ENCODE measurements at places on chromosomes 7 and 10.
A peak's percentile ranks its signal among the peaks of the same experiment; 100 is the strongest.

GRCh38 chr10:1399431-1400100 lies 337.8 kb downstream of the ADARB2 start:
- no peak for DNase-seq

DNA sequence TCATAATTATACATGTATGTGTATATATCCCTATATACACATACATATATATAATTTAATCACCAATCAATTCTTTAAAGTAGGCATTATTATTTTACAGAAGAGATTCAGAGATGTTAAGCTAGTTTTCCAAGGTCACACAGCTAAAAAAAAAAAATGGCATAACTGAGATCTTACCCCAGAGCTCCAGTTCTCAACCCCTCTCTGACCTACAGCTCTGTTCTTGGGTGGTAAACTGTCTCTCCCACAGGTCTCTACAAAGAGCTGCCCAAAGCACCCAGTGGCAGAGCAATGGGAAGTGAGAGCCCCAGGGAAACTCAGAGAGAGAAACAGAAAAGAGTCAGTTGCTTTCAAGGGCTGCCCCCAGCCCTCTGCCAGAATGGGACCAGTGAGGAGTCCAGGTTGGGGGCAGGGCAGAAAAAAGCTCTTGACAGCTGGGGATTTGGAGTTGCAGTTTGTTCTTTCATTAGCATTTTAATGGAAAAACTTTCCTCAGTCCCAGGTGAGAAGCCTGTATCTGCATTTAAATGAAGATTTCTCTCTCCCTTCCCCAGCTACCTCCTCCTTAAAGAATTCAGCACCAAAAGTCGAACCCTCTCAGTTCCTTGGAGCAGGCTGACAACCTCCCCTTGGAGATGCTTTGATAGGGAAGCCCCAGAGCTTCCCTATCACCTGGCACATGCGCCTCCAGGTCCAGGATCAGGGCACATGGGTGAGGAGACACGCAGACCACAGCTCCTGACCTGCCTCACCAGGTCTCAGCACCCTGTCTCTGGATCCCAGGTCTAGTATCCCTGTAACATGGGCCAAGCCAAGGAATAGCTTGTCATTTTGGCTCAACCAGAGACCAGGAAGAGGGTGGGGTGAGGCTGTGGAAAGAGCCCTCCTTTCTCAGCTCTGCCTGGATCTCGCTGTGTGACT lies 388.1 kb downstream of the PLXNA4 start:
- peak; percentile 55 for DNase-seq

DNA sequence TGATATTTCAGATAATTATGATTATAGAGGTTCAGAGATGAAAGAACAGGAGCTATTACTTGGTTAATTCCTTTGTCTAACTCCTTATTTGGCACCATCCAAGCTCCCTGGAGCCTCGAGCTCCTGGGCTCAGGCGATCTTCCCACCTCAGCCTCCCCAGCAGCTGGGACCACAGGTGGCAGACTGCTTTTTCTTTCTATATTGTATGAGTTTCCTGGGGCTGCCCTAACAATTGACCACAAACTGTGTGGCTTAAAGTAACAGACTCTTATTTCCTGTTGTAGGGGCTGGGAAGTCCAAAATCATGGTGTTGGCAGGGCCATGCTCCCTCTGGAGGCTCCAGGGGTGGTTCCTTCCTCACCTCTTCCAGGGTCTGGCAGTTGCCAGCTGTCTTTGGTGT lies 163.3 kb upstream of the ADCY1 start:
- no peak for DNase-seq

DNA sequence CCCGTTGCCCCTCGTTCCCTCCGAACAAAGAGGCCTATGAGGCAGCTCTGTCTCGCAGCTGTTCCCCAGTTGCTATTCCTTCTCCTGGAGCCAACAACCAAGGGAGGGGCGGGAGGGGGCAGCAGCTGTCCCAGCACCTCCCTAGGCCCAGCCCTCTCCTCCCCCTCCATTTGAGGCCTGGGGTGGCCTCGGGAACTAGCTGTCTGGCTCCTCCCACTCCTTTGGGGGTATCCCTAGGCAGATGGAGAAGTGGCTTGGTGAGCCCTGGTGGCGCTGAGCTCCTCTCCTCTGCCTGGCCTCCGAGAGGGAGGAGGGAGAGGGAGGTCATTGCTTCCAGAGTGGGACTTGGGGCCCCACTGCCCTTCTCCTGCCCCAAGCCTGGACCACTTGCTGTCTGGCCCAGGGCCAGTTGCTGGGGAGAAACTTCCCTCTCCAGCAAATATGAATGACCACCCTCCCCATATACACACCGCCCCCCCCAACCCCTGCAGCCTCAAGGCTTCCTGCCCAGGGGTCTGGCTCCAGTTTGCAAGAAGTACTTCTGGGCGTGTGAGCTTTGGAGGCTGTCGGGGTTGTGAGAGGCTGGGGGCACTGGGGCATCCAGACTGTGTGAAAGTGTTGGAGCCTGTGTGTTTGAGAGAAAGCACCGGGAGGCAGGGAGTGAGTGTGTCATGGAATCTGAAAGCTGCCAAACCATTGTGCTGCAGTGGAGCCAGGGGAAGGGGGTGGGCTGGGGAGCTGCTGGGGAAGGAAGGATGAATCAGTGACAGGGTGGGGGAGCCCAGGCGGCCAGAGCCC lies 3.1 kb downstream of the FLNC start:
- DNase-seq, result peak; percentile 66

DNA sequence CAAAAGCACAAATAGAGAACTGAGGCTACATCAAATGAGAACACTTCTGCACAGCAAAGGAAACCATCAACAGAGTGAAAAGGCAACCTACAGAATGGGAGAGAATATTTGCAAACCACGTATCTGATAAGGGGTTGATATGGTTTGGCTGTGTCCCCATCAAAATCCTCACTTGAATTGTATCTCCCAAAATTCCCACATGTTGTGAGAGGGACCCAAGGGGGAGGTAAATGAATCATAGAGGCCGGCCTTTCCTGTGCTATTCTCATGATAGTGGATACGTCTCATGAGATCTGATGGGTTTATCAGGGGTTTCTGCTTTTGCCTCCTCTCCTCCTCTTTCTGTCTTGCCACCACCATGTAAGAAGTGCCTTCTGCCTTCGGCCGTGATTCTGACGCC lies 120.6 kb upstream of the FRMD4A start:
- no peak for DNase-seq

DNA sequence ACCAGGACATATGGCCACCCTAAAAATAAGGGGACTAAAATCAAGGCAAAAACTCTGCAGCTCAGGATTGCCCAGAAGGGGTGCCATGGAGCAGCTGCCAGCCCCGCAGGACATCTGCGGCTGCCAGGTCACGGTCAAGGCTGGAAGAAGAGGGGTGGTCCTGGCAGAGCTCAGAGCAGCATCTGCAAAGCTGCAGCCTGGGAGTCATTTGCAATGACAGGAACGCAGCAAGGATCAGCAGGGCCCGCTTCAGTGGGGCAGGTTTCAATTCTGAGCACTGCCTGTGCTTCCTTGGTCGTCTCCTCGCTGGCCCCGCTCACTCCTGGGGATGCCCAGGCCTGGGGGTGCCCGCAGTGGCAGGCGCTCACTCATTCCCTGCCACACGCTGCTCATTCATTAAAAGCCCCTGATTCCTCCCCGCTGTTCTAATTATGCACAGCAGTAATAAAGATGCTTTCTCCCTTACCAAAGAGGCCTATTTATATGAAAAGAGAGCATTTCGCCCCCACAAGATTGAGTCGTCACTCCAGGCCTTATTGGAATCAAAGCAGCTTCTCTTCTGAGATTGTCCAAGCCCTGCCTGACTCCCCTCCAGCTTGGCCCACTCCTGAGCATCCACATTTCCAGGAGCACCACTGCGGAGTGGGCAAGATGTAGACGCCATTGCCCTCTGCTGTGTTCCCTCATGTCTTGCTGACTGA lies 4.6 kb downstream of the HSPA12A start:
- no peak for DNase-seq

DNA sequence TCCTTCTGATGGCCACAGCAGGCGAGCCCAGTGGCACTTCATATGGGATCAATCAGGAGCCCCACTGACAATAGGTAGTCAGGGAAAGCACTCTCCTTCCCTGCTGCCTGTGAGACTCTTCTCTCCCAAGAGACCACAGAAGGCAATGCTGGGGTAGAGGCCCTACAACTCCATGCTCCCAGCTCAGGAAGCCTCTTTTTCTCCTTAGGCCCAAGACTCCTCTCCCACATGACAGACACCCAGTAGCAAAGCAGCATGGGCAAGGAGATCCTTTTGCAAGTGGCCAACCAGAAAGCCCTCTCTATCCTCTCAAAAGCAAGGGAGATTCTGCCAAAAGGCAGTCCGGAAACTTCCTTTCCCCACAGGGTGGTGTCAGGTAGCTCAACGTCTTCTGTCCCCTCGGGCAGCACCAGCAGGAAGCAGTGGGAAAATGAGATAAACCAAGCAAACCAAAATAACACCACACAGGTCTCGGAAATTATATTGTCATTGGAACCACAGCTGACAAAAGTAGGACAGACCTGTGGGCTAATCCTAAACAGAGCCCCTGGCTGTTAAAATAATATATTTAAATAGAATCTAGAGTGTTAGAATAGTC lies 172.7 kb upstream of the GDF10 start:
- no peak for DNase-seq

DNA sequence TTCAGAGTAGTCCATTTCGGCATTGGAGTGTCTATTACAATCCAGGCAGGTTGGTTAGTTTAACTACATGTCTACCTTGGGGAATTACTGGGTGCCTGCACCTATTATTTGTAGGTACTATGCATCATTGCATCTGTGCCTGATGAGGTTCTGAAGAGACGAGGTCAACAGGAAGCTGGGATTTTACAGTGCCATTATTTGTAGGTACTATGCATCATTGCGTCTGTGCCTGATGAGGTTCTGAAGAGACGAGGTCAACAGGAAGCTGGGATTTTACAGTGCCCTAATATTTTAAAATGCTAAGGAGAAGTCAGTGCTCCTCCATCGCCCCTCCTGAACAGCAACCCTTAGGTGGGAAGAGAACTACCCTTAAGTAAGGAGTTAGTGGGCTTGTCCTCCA lies 41.7 kb downstream of the NPY start:
- DNase-seq, result no peak

GRCh38 chr7:125412890-125413665 lies 483.5 kb upstream of the POT1 start:
- DNase-seq, result no peak

DNA sequence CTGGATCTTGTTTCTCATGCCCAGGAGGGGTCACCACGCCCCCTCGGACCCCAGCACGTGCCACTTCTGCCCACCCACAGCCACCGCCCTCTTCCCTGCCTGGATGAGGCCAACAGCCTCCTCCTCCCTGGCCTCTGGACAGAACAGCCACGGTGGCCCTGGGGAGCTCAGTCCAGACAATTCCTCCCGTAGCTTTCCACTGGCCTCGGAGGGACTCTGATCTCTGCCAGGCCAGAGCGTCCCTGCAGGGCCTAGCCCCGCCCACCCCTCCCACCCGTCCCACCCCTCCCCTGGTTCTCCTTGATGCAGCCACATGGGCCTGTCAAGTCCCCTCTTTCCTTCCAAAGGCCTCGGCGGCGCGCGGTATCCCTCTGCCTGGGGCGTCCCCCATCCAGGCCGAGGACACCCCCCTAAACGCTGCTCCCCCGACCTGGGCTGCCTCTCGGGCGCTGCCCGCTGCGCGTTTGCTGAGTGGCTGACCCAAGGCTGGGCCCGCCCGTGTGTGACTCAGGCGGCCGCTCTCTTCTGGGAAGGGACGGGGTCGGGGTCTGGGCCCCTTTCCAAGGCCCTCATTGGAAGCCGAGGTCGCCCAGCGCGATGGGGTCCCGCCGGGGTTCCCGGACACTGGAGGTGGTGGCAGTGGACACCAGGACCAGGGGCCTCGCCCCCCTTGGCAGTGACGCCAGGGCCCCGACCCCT lies 557 bp downstream of the TMEM120A start:
- DNase-seq, result peak; percentile 87
